ENCODE measurements at places on chromosomes 16 and 17.
A peak's percentile ranks its signal among the peaks of the same experiment; 100 is the strongest.

GRCh38 chr17:5467416-5467815 lies 1.4 kb downstream of the DHX33 start:
- no peak for DNase-seq

- DNase-seq = peak; percentile 58
Measured at GRCh38 chr17:41959336-41960095, 7.1 kb upstream of the CNP start.

DNA sequence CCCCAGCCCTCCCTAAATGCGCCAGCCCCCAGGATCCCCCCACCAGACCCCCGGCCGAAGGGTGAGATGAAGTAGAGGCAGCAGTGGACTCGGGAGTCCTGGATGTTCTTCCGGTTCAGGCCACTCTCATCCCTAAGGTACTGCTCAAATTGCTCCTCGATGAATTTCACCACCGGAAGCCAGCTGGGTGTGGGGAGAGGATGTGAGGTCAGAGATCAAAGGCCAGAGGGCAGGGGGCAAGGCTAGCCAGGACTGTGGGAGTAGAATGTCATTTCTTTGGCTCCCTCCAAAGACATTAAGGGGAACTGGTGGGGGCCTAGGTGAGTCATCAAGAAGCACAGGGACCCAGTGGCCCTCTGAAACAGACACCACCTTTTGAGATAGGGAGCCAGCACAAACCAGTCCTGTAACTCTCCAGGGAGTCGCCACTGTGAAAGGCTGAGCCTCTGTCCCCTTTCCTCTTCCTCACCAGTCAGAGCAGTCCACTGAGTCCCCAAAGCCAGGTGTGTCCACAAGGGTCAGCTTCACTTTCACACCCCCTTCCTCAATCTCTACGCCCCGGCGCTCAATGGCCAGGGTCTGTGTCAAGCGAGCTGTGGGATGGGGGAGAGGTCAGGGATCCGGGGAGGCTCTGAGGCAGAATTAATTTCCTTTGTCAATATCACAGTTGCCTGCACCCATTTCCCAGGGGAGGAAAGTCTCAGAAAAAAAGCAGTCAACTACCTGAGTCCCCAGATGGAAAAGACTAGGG lies 895 bp downstream of the SEPTIN1 start:
- DNase-seq = no peak

DNA sequence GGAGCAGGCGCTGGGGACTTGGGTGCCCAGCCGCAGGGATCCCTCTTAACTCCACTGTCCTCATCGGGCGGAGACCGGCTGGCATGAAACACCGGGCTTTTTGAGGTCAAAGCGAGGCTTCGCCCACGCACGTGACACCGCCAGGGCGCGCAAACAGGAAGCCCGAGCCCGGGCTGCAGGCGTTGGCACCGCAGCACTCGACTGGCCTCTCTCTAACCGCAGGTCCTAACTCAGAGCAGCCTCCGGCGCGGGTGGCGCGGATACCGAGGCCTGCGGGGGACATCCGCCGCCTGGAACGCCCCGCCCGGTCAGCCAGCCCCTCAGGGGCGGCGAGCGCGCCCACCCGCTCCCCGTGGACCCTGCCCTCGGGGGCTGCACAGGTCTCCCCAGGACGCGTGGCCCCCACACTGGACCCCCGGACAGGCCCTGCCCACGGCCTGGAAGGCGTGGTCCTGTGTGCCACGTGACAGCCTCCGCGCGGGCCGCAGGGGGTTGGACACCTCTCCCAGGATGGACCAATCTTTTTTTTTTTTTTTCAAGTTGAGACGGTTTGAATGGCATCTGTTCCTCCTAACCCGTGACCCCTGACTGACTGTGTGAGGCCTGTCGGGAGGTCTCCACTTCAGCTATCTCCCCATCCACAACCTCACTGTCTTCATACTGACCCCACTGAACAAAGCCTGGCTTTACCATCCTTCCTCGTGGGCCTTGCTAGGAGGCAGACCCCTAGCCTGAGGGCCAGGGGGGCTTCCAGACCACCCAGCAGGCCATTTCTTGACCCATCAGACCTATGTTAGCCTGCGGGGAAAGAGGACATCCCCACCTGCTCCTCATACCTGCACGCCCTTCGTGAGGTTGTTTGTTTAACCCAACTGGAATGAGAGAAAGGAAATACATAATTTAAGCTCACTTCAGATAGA lies 8.4 kb upstream of the SLC47A2 start:
- DNase-seq = no peak

DNA sequence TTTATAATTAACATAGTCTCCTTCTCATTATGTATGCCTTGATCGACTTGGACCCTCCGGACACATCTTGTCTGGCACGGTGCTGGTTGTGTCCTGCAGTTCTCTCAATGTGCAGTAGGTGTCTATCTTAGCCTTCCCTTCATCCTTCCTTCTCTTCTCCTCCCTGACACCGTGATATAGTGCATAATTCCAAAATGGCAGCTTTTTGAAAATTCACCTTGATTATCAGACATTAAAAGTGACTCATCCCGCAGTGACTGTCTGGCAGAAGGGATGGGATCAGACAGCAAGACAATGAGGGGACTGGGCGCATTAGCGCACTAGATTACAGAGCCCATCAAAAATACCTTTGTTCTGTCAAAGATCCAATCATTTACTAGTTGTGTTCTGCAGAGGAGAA lies 70.0 kb upstream of the PMFBP1 start:
- peak; percentile 69 for DNase-seq

GRCh38 chr17:58283674-58284612 lies 3.2 kb upstream of the MPO start:
- no peak for DNase-seq

- DNase-seq = no peak
Measured at GRCh38 chr16:21980032-21980431, 20.9 kb downstream of the PDZD9 start.

- no peak for DNase-seq
Measured at GRCh38 chr17:57760046-57760445, 14.9 kb upstream of the CCDC182 start.

GRCh38 chr16:50304467-50305440 lies 38.4 kb downstream of the ADCY7 start:
- DNase-seq = no peak

DNA sequence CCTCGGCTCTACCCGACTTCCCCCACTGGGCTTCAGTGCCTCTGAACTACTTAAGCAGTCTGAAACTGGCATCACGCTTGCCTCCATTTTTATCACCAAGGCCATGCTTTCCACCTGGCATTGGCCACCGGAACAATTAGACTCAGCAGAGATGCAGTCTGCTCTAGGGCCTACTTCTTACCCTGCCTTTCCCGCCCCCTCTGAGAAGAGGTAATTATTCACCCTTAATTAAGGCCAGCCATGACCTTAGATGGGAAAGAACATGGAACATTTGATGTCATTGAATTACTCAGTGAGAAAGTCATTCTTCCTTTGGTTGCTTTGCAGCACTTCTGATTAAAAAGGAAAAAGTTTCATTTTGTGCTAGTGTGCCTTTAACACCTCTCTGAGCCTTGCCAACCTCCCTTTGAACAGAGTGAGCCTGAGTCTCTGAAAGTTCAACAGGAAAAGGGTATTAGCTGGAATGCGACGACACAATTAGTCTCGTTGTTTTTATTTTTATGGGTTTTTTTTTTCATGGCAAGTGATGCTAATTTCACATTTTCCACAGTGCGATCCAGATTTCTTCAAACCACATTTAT lies 60.9 kb upstream of the TNRC6A start:
- peak; percentile 71 for DNase-seq

DNA sequence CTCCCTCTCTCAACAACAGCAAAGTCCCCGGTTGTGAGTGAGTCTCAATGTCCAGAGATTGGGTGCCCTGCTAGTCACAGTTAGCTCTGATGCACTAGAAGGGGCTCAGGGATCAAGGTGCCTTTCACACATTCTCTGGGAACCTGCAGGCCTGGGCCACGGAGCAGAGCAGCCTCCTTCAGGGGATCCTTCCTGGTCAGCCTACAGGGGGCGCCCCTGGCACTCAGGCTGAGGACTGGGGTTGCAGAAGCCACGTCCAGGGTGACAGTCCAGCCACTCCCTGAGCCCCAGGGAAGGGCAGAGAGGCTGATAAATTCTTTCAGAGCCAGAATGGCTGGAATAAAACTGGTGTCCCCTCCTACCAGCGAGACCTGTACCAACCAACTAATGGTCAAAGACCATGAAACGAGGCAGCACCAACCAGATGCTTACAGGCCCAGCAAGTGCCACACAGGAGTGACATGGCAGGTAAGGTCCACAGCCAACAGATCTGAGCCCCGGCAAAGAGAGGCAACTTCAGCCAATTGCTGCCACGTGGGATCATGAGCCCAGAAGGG lies 43.5 kb downstream of the ST3GAL2 start:
- DNase-seq = peak; percentile 29

DNA sequence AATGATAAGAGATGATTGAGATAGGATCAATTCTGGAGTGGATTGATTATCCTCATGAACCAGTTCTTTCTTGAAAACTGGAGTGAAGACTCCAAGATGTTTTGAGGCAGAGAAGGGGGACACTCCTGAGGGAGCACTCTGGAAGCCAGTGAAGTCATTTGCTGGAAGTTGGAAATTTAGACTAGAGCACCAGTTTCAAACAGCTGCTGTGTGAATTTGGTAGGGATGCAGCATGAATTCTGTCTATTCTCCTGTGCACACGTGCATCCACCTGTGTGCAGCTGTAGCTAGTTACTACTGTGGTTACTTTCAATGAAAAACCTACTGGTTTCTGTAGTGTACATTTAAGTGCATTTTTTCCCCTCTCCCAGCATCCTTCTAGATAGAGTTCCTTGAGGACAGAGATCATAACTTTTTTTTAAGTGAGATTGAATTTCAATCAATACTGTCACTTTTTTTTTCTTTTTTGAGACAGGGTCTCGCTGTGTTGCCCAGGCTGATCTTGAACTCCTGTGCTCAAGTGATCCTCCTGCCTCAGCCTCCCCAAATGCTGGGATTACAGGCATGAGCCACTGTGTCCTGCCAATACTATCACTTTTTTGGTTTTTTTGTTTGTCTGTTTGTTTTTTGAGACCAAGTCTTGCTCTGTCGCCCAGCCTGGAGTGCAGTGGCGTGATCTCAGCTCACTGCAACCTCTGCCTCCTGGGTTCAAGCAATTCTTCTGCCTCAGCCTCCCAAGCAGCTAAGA lies 65.9 kb downstream of the TUBD1 start:
- DNase-seq = no peak

DNA sequence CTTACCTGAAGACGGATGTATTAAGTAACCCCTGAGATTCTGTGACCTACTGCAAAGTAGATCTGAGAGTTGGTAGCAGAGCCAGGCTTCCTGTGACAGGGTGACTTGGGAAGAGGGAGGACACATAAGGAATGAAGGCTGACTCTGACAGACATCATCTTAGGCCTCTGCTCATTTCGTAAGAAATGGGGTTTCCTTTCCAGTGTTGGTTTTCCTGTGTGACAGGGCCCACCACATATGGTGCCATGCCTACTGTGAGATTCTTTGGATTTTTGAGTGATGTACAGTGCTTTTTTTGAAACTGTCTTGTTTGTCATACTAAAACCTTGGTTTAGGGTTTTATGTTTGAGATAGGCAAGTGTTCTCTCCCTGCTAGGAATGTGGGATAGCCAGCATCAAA lies 12.7 kb downstream of the LIG3 start:
- no peak for DNase-seq

- DNase-seq = no peak
Measured at GRCh38 chr16:86497551-86498021, 12.7 kb upstream of the FOXF1 start.

- peak; percentile 61 for DNase-seq
Measured at GRCh38 chr17:77096570-77097214, 44.1 kb upstream of the SEC14L1 start.

- DNase-seq = no peak
Measured at GRCh38 chr16:6803176-6803575, 529.5 kb upstream of the RBFOX1 start.

DNA sequence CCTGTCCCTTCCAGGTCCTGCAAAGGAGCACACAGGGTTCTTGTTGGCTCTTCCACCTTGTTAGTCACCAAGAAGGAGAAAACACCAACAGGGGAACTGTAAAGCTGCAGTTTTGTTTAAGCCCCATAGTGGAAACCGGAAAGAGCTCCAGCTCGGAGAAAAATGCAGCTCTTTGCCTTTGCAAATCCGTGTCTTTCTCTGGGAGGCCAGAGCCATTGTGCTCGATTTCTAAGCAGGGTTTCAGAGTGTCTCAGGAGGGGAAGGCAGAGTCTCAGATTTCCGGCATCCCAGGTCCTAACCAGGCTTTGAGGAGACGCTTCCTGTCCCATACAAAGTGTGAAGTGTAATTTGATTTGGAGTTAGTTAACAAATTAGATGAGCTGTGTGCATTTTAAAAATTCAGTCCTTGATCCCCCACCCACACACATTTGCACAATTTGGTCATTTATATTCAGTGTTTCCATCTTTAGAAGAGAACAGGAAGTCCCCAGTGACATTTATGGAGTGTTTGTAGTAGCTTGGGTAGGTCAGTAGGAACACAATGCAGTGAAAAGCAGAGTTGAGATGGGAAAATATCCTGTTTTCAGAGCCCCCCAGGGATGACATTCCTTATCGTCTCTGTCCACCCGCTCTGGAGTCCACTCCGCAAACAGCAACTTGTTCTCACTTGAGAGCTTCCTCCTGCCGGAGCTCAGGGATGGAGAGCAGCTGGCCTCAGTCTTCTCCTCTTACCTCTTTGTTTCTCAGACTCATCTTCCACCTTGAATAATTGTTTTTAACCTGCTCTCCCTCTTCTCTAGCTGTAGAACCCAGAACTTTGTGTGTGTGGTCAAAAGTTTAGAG lies 331.9 kb downstream of the SEC14L1 start:
- peak; percentile 42 for DNase-seq

GRCh38 chr16:54932737-54933254 lies 2.1 kb downstream of the IRX5 start:
- DNase-seq = peak; percentile 61

- peak; percentile 92 for DNase-seq
Measured at GRCh38 chr17:17913695-17914332, 58.4 kb downstream of the TOM1L2 start.

GRCh38 chr17:50201276-50201854 lies at the start of gene COL1A1:
Gene COL1A1 (minus strand): TSS chr17:50201631. CDS start chr17:50201513, 118 bp downstream.
- DNase-seq = peak; percentile 98

- DNase-seq = no peak
Measured at GRCh38 chr16:12260119-12260646, 283.6 kb downstream of the SNX29 start.

DNA sequence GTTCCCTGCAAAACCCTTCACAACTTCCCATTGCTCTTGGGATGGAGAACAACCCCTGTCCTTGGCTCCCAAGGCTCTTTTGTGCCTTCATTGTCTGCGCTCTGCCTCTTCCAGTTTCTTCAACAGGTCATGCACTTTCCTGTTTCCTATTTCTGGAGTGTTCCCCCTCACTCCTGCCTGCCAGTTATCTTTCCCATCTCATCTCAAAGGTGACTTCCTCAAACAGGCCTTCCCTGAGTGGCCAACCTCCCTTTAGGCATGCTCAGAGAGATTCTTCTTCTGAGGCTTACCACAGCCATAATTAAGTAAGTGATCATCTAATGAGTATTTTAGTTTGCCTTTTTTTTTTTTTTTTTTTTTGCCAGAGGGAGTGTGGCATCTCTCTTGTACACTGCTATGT lies 2.9 kb upstream of the CYLD start:
- DNase-seq = no peak

Data from fibroblast of skin of scalp (primary cell).